ENCODE measurements at places on chromosomes 6 and 20.

GRCh38 chr6:159760602-159761057 lies 1.2 kb upstream of the ACAT2 start:
- DNase-seq = peak; percentile 66

DNA sequence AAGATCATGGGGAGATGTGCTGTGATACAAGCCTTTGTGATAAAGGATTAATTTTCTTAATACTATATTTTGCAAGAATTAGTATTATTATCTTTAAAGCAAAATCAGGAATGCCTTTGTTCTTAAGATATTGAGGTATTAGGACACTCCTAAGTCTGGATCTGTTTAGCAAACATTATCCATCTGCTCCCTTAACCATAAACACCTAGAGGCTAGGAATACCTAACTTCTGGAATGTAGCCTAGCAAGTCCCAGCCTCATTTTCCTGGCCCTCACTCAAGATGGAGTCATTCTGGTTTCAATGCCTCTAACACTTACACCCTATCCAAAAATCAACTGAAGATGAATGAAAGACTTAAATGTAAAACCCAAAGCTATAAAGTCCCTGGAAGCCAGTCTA lies 106.3 kb upstream of the GJE1 start:
- DNase-seq = no peak

GRCh38 chr6:115191989-115192388 lies 849.2 kb upstream of the HS3ST5 start:
- no peak for DNase-seq

- no peak for DNase-seq
Measured at GRCh38 chr6:10540073-10540746, 19.1 kb downstream of the GCNT2 start.

- DNase-seq = no peak
Measured at GRCh38 chr6:135087403-135087802, 32.8 kb upstream of the HBS1L start.

DNA sequence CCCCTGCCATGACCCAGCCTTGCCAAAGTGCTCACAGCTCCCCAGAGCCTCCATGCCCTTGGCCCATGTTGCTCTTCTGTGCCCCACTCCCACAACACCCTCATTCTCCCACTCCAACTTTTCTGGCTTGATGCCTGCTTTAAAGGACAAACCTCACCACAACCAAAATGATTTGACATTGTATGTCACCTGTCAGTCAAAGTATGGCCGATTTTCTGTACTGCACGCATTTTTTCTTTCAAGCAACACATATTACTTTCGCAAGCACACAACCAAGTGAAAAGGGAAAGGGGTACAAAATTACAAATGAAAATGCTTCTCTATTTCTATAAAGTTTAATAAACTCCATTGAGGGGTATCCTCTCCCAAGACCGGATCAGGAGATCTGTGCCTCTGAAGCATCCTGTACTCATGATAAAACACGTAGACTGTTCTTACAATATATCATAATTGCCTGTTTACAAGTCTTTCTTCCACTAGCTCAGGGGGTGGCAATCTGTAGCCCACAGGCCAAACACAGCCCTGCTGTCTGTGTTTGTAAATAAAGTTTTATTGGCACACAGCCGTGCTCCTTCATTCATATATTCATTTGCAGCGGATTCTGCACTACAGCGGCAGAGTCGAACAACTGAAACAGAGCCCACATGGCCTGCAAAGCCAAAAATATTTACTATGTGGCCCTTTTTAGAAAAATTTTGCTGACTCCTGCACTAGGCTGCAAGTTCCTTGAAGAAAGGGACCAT lies 32.5 kb downstream of the SLC22A23 start:
- DNase-seq = no peak

- DNase-seq = no peak
Measured at GRCh38 chr6:8441452-8441851, 6.1 kb upstream of the SLC35B3 start.

DNA sequence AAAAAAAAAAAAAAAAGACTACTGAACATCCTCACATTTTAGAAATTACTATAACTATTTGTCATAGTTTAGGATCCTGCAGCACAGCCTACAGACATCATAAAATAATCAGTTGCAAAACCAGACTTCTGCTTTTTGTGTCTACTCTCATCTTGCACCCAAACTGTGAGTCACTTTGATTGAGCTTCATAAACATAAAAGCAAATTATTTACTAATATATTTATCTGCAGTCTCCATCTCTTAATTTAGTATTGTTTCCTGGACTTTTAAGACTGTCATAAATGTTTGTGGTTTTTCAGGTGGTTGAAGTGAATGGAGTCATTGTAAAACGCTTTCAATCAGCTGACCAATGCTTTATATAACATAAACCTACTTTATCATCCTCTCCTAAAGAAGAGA lies 14.8 kb upstream of the CALHM6 start:
- peak; percentile 24 for DNase-seq

DNA sequence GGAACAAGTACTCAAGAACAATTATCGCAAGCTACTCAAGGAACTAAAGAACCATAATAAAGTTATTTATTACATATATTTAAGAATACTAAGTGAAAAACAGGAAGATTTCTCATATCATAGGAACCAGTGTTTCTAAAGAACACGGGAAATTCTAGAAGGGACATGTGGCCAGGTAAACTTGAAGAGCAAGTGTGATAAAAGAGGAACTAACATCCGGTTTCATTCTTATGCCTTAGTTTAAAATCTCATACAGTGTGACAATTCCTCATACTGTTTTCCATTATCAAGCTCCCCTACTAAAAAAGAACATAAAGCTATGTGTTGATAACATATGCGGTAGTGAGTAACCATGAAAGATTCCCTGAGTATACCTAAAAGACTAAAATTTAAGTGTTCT lies 163.5 kb upstream of the SHLD1 start:
- DNase-seq = no peak

DNA sequence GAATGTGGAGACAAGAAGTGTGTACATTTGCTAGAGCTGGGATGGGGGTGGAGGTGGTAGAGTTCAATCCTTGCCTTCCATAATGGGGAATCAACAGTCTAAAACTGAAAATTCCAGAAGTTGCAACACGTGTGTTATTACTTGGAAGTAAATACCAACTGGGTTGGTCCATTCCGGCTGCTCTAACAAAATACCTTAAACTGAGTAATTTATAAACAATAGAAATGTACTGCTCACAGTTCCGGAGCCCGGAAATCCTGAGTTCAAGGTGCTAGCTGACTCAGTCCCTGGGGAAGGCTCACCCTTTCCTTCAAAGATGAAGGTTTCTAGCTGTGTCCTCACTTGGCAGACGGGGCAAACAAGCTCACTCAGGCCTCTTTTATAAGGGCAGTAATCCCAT lies 59.0 kb downstream of the RIN2 start:
- peak; percentile 96 for DNase-seq

DNA sequence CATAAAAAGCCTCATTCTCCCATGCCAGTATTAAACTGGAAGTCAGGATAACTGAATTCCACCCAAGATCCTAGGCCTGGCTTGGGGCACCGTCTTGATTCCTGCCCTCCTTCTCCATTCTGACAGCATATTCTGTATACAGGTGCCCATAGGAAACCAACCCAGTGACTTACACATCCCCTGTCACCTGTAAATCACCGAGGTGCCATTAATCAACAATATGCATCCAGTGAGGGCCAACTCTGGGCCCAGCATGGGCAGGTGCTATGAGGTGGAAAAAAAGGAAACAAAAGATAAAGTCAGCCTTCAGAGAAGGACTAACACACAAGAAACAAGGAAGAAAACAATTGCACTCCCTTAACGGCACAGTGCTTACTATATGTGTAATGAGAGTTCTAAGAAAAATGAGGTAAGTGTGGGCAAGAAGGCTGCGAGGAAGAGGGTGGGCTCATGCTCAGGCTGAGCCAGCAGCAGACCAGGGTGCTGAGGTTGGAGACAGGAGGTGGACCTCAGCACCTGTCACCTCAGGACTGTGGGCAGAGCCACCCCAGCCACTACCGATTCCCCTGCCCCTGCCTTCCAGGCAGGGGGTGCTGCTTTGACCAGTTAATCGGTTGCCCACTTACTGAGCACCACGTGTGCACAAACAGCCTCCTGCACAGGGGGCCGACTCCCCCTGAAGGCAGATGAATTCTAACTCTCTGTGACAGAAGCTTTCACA lies 105.9 kb downstream of the TRERF1 start:
- DNase-seq = no peak

GRCh38 chr6:38784506-38785235 lies 69.6 kb downstream of the DNAH8 start:
- peak; percentile 22 for DNase-seq

- no peak for DNase-seq
Measured at GRCh38 chr6:139330306-139330705, 38.5 kb upstream of the TXLNB start.

- no peak for DNase-seq
Measured at GRCh38 chr6:137080711-137081110, 35.9 kb upstream of the IL20RA start.

- DNase-seq = no peak
Measured at GRCh38 chr6:144140867-144141266, 9.4 kb upstream of the STX11 start.

GRCh38 chr6:1554476-1555310 lies 55.0 kb upstream of the FOXC1 start:
- peak; percentile 58 for DNase-seq

GRCh38 chr20:46872328-46873211 lies 22.1 kb upstream of the EYA2 start:
- no peak for DNase-seq

GRCh38 chr6:79665725-79666551 lies 34.8 kb downstream of the SH3BGRL2 start:
- DNase-seq = no peak

DNA sequence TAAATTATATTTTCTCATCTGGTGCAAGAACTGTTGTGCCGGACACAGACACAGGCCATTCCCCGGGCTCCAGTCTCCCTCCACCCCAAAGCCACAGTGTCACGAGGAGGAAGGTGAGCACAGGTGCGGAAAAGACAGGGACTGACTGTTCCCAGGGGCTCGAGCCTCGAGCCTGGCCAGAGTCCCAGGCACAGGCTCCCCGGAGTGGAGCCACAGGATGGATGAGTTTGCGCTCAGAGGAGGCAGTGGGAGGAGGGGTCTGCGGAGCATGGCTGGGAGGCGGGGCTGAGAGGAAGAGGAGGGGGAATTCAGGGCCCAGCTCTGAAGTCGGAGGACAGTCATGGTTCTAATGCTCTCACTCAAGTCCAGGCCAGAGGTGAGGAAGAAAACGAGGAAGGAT lies 284.8 kb downstream of the SMOC2 start:
- DNase-seq = no peak

GRCh38 chr6:12371151-12371550 lies 81.0 kb downstream of the EDN1 start:
- no peak for DNase-seq

DNA sequence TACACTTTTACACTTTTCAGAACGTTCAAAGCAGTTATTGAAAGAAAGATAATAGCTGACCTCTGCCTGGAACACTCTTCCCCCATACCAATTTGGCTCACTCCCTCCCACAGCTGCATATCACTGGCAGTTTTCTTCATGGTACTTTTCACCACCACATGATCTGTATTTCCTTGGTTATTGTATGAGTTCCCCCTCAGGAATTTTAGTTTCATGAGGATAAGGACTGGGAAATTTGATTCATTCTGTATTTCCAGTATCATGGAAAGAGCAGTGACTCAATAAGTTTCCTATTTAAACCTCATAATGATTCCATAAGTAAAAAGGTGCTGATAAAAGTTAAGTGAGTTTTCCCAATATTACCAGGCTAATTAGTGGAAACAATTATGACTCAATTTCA lies 16.0 kb downstream of the HTR1B start:
- no peak for DNase-seq

DNA sequence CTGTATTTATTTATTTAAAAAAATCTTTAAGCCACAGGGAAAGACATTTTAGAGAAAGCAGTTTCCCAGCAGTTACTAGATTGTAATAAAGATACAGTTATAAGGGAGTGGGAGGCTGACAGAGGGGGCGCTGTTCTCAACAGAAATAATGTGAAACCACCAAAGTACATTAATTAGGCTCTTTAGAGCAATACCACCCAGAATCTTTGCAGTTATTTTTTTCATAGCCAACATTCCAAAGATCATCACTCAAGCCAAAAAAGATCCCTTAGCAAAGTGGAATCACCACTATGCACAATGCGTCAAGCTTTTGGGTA lies 331.3 kb upstream of the DEFB112 start:
- no peak for DNase-seq

DNA sequence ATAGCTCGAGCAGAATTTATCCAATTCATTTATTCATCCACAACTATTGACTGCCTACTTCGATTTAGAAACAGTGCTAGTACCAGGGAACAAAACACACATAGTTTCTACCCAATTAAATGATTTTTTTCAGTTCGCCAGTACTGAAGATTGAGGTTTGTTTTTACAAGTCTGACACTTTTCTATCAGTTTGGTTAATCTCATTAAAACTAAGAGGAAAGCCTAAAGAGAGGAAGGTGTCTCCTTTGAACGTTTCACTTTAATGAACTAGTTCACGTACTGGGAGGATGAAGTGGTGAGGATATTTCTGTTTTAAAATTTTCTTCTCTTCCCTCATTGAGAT lies 570 bp upstream of the ANKS1A start:
- DNase-seq = no peak

GRCh38 chr6:30821862-30822784 lies 62.2 kb upstream of the DDR1 start:
- peak; percentile 64 for DNase-seq

- no peak for DNase-seq
Measured at GRCh38 chr6:3444276-3445088, 12.4 kb downstream of the SLC22A23 start.

- DNase-seq = peak; percentile 96
Measured at GRCh38 chr20:22805219-22805618, 220.8 kb upstream of the FOXA2 start.

DNA sequence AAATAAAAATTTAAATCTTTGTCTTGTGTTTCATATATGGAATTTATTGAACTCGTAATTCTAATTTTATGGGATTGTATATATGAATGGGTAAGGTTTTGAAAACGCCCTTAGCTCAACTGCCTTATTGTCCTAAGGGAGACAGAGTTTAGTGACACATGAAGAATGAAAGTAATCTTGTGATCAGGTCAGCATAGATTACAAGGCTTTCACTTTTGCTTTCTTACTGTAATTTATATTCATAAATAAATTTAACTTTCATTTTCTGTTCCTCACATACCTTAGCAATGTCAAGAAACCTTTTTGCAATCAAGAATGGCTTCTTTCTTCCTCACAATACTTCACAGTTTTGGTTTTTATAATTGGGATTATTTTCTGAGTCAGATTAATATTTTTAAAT lies 14.4 kb downstream of the KPNA5 start:
- peak; percentile 36 for DNase-seq

- DNase-seq = peak; percentile 37
Measured at GRCh38 chr6:16450821-16451220, 212.4 kb downstream of the GMPR start.

DNA sequence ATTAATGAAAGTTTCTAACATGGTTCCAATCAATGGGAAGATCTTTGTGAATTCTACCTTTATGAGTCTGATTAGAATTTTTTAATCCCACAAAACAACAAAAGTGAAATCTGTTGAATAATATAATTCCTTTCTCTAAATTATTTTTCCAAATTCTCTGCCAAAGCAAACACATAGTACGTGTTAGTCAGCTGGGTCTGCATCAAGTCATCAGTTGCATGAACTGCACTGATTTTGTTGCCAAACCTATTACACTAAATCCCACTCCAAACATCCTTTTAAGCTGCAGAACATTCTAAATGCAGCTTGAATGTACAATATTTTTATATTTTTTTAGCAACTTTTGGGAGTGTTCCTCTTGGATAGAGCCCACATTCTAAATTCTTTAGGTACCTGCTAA lies 199.0 kb upstream of the HSF2 start:
- DNase-seq = peak; percentile 23
